Stimulated activated CD8-positive, alpha-beta memory T cell treated with anti-CD3 and anti-CD28 coated beads, Interleukin-2, amount 100 ng/mL, for 1 hour (primary cell): ENCODE measurements at places on chromosomes 7 and 10.

DNA sequence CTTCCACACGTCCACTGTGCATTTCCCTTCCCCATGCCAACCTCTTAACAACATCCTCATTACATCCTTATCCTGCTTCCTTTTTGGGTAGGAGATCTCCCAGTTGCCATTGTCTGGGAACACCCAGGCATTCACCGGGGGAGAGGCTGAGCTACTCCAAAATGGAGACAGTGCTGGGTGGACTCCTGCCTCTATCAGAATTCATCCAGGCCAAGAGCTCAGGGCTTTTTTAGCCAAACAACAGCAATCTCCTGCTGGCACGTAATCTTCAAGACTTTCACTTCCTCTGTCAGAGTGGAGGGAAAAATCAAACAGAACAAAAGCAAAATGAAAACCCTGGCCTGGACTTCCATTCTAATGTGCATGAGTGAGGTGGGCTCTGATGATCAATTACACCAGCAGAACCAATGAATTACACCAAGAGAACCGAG is 245.0 kb downstream of the PRPF18 start:
- DNase-seq: no peak

- DNase-seq: no peak
Observed at GRCh38 chr7:96244992-96245292, 77.0 kb downstream of the SLC25A13 start.

GRCh38 chr7:111892588-111892987 is 313.6 kb downstream of the DOCK4 start:
- DNase-seq: no peak

GRCh38 chr7:112453505-112454171 is 3.4 kb downstream of the IFRD1 start:
- no peak for DNase-seq

GRCh38 chr7:117139397-117139984 is 183.4 kb downstream of the WNT2 start:
- no peak for DNase-seq

DNA sequence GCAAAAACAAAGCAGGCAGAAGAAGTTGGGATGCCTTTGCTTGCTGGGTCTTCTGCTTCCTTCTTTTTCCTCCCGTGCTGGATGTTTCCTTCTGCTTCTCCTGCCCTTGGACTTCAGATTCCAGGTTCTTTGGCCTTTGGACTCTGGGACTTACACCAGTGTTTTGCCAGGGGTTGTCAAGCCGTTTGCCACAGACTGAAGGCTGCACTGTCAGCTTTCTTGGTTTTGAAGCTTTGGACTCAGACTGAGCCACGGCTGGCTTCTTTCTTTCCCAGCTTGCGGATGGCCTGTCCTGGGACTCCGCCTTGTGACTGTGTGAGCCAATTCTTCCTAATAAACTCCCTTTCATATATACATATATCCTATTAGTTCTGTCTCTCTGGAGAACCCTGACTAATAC is 11.3 kb upstream of the LCOR start:
- DNase-seq: no peak

DNA sequence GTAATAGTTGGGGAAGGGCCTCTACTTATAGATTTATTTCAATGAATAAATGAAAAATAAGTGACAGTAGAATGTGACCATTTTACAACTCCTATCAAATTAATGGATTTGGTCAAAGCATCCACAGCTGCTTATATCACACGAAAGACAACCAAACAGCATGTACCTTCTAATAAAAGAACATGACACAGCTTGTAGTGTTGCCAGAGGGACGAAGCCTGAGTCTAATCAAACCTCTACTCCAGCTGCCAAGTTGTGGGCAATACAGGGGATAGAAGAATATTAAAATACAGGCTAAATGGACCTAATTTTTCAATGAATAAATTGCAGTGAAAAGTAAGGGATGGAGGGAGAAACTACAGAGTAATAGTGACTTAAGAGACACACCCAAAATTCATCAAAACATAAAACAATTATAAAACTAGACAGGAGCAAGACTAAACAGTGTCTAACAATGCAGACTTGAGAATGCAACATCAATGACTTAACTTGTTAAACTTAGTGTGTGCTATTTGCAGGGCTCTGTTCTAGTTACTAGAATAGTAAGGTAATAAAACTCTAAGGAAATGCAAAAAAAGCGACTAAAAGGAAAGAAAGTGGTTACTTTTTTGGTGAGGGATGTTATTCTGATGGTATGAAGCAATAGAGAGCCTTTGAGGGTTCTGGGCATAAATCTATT is 853.8 kb downstream of the GRM8 start:
- DNase-seq: no peak

GRCh38 chr10:133324857-133325260 is 11.8 kb downstream of the CALY start:
- no peak for DNase-seq

GRCh38 chr7:10910447-10910846 is 63.2 kb upstream of the PHF14 start:
- no peak for DNase-seq

DNA sequence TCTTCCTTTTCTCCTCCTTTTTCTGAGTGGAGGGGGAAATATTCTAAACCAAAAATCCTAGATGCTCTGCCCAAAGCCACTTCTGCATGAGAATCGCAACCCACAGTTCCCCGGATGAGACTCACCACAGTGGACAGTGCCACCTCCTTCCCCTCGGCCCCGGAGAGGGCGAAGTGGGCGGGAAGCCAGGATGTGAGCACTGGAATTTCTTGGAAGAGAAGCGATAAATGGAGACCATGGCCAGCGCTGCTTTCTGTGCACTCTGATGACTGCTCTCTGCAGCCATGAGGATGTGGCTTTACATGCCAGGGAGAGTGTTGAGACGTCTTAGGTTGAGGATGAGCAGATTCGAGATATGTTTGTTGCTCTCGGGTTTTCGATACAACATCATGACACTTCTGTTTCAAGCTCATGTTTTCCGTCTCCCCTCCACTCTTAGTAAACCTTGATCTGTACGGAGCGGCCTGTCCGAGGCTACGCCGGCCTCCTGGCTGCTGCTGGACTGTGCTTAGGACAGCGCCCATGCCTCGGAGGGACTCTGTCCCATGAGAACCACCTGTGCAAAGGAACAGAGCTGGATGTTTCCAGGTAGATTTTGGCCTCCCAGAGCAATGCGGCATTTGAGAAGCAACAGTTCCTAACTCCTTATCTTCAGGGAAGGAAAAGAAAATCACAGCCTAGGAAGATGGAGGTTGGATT is 414.6 kb upstream of the FOXK1 start:
- DNase-seq: no peak

- no peak for DNase-seq
Observed at GRCh38 chr7:34236057-34236456, 330.7 kb downstream of the BMPER start.

DNA sequence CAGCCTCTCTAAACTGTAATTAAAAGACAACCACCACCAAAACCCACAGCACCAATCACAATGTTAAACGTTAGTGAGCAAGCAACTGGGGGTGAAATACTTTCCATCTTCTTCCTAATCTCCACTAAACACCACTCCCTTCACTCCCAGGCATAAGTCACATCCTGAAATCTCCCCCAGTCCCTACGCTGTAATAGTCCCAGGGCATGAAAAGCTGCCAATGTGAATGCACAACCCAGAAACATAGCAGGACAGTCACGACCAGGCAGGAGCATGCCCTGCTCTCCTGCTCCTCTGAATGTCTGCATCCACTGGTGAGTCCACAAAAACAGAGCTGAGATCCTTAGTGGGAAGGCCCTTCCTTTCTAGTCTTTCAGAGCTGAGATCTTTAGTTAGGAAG is 288.9 kb downstream of the PARD3 start:
- no peak for DNase-seq

- no peak for DNase-seq
Observed at GRCh38 chr10:5381187-5381586, 16.4 kb downstream of the UCN3 start.

- DNase-seq: no peak
Observed at GRCh38 chr10:11159543-11160215, 142.0 kb downstream of the CELF2 start.

DNA sequence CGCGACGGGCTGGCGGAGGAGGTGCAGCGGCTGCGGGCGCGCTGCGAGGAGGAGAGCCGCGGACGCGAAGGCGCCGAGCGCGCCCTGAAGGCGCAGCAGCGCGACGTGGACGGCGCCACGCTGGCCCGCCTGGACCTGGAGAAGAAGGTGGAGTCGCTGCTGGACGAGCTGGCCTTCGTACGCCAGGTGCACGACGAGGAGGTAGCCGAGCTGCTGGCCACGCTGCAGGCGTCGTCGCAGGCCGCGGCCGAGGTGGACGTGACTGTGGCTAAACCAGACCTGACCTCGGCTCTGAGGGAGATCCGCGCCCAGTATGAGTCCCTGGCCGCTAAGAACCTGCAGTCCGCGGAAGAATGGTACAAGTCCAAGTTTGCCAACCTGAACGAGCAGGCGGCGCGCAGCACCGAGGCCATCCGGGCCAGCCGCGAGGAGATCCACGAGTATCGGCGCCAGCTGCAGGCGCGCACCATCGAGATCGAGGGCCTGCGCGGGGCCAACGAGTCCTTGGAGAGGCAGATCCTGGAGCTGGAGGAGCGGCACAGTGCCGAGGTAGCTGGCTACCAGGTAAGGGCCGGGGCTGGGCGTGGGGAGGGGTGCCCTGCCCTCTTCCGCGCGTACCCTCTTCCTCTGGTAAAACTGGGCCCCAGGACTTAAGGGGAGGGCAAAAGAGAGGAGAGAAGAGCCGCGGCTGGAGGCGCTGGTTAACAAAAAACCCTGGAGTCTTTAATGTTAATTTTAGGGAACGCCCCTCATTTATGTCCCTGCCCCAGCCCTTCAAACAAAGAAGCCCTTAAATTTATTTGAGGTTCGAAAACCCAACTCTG is 987 bp downstream of the INA start:
- no peak for DNase-seq

GRCh38 chr10:70034232-70034631 is 18.4 kb upstream of the MACROH2A2 start:
- no peak for DNase-seq

DNA sequence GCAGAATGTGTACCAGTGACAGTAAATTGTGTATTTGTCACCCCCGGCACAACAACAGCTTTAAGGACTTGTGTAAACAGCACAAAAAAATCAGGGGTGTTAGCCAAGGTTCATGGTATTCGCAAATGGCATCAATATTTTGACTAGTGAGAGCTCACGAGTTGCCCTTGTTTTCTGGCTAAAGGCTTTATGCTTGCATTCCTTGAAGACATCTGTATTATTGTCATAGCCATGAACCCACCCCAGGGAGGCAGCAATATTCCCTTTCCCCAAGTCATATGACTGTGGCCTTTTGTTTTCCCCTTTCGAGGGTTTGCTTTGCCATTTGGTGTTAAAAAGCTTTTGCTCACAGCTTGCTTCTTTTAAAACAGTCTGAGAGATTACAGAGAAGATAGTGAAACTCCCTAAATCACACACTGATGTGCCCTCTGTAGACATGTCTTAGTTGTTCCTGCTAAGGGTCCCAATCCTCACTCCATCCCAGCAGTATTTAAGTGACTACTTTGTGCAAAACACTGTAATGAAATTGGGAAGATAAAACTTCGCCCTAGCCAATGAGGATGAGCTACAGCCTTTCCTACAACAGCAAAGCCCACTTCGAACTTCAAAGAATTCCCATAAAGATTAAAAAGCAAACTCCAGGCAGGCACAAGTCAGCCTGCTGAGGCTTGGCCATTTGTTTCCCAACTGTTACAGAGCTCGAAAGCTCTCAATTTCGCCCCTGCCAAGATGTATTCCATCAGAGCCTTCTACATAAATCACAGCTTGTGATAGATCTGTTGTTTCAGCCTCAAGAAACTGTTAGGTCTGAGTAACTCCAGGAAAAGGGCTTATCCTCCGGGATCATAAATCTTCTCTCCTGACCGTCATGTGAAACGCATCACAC is 172.3 kb downstream of the ADAM12 start:
- no peak for DNase-seq

- DNase-seq: no peak
Observed at GRCh38 chr7:132475669-132476116, 100.6 kb downstream of the PLXNA4 start.

DNA sequence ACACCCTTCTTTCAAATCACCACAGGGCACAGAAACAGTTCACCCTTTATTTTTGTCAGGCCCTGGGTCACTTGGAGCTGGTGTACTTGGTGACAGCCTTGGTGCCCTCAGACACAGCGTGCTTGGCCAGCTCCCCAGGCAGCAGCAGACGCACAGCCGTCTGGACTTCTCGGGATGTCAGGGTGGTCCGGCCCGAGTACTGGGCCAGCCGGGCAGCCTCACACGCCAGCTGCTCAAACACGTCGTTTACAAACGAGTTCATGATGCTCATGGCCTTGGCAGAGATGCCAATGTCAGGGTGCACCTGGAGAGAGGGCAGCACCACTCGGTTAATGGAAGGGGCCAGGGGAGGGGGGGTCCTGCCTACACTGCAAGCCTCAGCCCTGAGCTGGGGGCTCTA is 2.5 kb downstream of the H2BK1 start:
- no peak for DNase-seq

- DNase-seq: no peak
Observed at GRCh38 chr10:112232670-112233069, 49.1 kb upstream of the GPAM start.

GRCh38 chr7:43666938-43667337 is 62.4 kb downstream of the COA1 start:
- DNase-seq: no peak

DNA sequence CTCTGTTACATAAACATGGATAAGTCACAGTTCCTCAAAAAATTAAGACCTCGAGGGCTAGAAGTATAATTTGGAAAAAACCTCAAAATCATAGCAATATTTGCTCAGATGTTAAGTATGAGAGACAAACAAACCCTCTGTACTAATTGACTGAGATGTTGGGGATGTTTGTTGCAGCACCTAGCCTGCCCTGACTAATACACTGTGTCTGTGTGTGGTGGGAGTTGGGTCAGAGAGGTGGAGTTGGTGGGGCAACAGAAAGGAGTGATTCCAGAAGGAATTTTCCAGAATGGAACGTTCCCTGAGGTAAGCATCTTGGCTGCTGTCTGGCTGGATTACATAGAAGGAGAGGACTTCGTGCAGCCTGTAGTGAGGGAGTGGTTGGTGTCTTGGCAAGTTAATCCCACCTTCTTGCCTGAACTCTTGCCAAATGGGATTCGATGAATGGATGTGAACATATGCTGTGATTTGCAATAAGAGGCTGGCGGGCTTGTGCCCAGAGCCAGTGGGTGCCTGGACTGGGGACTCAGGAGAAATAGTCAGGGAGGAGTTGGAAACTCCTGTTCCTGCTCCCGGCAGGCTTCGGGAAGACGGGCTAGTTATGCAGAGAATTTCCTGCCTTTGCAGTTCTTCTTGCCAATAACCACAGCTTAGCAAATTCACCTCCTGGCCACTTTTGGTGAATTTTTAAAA is 9.3 kb upstream of the FAM180A start:
- DNase-seq: no peak

GRCh38 chr10:63522277-63522687 is 1.1 kb downstream of the REEP3 start:
- no peak for DNase-seq

- DNase-seq: no peak
Observed at GRCh38 chr7:139886899-139887298, 57.8 kb downstream of the TBXAS1 start.

DNA sequence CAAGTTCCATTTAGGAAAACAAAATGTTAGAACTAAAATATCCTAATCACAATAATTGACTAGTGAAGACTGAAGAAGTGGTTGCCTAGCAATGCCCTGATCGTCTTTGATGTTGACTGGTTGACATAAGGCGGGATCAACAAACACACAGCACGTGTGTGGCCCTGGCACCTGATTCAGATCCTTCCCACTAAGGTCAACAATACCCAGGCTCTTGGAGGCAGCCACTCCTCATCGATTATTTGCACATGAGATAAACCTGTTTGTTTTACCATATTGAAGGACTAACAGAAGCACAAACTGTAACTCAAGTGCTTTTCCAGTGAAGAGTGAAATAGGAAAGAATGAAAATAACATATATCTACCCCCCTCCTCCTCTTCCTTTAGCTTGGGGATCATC is 15.6 kb downstream of the FANK1 start:
- DNase-seq: no peak
